ENCODE measurements at places on chromosomes 6 and 20.

DNA sequence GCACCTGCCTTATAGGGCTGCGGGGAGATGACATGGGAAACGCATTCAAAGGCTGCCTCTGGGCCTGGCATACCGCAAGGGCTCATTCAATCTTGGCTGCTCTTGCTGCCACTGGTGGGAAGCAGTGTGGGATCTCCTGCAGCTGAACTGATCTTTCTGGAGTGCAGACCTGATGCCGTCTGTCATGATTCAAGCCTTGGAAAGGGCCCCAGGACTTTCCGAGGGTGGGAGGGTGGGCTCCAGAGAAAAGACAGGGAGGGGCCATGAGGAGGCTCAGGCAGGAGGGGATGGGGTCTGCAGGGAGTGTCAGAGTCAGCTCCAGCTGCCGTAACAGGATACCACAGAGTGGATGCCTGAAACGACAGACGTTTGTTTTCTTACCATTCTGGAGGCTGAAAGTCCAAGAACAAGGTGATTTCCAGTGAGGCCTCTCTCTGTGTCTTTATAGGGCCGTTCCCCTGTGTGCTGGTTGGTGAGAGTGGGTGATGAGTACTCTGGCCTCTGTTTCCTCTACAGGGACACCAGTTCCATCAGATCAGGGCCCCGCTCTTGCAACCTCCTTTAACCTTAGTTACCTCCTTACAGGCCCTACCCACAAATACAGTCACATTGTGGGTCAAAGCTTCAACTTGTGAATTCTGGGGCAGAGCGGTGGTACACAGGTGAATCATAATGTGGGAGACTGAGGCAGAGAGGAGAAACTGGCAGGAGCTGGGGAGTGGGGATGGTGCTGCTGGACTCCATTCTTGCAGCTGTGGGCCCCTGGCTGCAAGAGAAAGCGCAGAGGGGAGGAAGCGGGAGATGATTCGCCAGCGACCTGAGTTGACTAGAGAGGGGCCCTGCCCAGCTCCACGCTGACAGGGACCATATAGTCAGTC lies 148.4 kb downstream of the SYCP2 start:
- no peak for DNase-seq

DNA sequence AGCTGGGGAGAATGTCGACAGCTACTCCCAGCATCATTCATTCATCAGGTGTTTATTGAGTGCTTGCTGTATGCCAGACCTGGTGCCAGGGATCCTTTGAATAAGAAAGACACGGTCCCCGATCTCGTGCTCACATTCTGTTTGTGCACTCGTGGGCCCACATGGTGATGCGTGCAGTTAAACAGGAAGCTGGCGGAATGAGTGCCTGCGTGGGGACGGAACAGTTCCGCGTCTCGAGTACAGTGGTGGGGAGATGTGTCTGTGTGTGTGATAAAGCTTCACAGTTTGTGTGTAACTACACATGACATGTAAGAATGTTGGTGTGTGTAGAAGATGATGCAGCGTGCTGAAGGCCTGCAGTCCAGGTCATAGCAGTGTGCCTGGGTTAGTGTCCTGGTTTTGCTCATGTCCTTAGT lies 6.5 kb downstream of the RBM38 start:
- DNase-seq = peak; percentile 69

- no peak for DNase-seq
Measured at GRCh38 chr6:30645989-30646388, 944 bp upstream of the C6orf136 start.

- no peak for DNase-seq
Measured at GRCh38 chr6:105649192-105649591, 246.3 kb upstream of the PREP start.

GRCh38 chr20:43558412-43559146 lies at the start of gene SGK2:
TSS of gene SGK2 (plus strand) at chr20:43559027. CDS start at chr20:43566496, 7,469 bp downstream.
- DNase-seq = no peak

DNA sequence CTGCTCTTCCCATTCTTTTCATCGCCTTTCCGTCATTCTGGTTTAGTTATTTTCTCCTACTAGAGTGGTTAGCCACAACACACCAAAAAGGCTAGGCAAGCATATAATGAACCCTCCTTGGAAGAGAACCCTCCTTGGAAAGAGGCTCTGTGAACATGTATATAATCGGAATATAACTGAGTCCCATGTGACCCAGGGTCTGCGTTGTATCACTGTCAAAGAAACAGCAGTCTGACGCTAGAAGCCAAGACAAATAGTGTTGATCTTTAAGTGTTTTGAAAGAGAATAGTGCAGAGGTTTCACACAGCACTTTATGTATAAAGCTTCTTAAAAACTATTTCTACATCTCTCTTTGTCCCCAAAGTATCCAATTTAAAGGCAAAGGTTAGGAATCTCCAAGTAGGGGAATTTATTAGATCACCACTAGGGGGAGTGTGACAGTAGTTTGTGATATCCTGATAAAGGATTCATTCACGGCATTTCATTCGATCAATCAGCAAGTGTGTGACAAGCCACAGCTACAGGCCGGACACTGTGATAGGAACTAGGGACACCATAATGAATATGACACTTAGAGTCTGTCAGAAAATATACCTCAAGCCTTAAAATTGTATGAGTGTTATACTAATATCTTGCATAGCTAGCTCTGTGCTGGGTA lies 395.3 kb downstream of the CD109 start:
- DNase-seq = no peak

- no peak for DNase-seq
Measured at GRCh38 chr20:20037960-20038359, 14.3 kb downstream of the CRNKL1 start.

DNA sequence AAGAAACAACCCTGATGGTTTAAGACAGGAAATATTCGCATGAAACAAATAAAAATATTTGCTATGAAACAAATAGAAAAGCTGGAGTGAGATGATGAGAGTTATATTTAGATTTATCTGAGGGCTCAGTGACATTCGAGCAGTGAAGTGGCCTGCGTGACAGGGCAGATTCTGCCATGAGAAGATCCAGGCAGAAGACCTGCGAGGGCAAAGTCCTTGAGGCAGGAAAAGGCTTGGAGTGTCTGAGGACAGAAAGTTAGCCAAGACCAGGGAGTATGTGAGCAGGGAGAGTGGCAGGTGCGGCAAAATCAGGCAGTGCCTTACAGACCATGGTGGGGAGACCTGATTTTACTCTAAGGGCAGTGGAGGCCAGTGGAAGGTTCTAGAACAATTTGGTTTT lies 66.9 kb upstream of the RIN2 start:
- DNase-seq = no peak

DNA sequence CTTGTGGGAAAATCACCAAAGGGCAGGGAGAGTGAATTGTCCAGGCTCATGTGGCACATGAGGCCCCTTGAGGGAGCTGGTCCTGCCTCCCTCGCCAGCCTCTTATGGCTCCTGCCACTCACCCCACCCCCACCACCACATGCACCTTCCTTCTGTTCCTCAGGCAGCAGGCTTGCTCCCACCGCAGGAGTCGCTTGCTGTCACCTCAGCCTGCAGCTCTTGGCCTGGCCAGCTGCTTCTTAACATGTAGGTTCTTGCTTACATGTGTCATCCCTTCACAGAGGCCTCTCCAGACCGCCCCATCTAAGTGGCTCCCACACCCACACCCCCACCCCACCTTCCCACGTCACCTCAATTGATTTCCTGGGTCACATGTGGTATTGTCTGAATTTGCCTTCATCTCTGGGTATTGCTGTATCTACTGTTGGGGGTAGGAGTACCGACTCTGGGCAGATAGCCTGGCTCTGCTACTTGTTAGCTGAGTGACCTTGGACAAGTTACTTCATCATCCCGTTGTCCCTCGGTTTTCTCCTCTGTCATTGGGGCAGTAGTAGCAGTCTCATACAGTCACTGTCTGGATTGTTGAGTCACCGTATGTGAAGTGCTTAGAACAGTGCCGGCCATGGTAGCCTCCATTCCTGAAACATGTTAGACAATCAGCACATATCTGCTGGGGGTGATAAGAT lies 41.7 kb downstream of the SLC9A8 start:
- no peak for DNase-seq

- no peak for DNase-seq
Measured at GRCh38 chr6:13435477-13436246, 51.7 kb downstream of the GFOD1 start.

DNA sequence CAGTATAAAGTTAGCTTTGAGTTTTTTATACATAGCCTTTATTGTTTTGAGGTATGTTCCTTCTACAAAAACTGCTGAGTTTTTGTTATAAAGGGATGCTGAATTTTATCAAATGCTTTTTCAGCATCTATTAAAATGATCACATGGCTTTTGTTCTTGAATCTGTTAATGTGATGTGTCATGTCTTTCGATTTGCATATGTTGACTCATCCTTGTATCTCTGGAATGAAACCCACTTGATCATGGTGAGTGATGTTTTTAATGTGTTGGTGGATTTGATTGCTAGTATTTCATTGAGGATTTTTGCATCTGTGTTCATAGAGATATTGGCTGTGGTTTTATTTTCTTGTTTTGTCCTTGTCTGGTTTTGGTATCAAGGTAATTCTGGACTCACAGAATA lies 24.7 kb upstream of the BLCAP start:
- DNase-seq = no peak

GRCh38 chr20:24425523-24426135 lies 43.8 kb upstream of the SYNDIG1 start:
- DNase-seq = no peak

- DNase-seq = no peak
Measured at GRCh38 chr6:89295981-89296380, 19.1 kb downstream of the GABRR2 start.

- no peak for DNase-seq
Measured at GRCh38 chr6:10894958-10895357, 8.1 kb downstream of the SYCP2L start.

All from activated CD4-positive, alpha-beta T cell treated with anti-CD3 and anti-CD28 coated beads, Interleukin-2, amount 50 U/mL, for 1 hour (primary cell).